Ammon's horn (tissue), 1 donor: ENCODE measurements at places on chromosomes 7 and 10.

DNA sequence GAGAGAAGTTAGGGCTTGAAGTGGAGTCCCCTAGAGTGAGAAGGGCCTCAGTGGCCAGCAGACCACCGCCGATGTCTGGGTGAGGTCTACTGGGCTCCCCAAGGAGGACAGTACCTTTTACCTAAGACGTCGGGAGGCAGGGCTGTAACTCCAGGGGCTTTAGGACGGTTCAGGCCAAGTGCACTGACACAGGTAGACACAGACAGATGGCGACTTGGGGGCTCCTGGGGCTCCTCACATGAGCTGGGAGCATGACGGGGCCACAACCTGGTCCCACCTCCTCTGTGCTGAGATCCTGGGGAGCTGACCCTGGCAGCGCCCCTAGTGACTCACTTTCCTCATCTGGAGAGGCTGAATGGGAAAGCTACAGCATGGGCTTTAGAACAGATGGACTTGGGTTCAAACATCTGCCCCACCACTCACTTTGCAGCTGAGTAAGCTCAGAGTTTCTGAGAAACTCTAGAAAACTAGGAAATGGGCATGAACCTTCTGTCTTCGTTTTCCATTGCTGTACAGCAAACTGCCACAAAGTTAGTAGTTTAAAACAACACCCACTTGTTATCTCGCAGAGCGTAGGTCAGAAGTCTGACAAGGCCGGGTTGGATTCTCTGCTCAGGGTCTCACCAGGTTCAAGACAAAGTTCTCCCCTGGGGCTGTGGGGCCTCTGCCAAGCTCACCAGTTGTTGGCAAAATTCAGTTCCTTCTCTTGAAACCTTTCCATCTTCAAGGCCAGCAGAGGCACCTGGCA is 4.7 kb upstream of the COMTD1 start:
- DNase-seq, result no peak

GRCh38 chr10:62422068-62422590 is 48.0 kb downstream of the ZNF365 start:
- no peak for DNase-seq

GRCh38 chr7:88062238-88062637 is 128.2 kb downstream of the ADAM22 start:
- DNase-seq, result no peak

GRCh38 chr7:157358753-157359096 is 21.9 kb downstream of the DNAJB6 start:
- no peak for DNase-seq

DNA sequence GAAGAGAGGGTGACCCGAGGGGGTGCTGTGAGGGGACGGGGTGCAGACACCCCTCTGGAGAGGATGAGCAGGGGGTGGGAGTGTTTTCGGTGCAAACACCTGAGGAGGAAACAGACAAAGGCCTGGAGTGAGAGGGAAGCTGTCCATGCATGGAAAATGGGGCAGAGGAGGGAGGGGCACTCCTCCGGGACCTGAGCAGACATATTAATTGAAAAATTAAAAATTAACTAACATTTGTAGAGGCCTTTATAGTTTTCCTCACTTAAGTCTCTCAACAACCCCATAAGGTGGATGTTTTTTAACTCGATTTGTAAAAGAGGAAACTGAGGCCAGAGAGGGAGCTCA is 1.2 kb downstream of the VPS37D start:
- DNase-seq, result no peak

GRCh38 chr10:35498693-35499092 is 106.4 kb upstream of the GJD4 start:
- no peak for DNase-seq

- no peak for DNase-seq
Observed at GRCh38 chr7:123674399-123675180, 18.9 kb downstream of the LMOD2 start.

GRCh38 chr7:140212100-140212881 is 35.5 kb upstream of the KDM7A start:
- no peak for DNase-seq

DNA sequence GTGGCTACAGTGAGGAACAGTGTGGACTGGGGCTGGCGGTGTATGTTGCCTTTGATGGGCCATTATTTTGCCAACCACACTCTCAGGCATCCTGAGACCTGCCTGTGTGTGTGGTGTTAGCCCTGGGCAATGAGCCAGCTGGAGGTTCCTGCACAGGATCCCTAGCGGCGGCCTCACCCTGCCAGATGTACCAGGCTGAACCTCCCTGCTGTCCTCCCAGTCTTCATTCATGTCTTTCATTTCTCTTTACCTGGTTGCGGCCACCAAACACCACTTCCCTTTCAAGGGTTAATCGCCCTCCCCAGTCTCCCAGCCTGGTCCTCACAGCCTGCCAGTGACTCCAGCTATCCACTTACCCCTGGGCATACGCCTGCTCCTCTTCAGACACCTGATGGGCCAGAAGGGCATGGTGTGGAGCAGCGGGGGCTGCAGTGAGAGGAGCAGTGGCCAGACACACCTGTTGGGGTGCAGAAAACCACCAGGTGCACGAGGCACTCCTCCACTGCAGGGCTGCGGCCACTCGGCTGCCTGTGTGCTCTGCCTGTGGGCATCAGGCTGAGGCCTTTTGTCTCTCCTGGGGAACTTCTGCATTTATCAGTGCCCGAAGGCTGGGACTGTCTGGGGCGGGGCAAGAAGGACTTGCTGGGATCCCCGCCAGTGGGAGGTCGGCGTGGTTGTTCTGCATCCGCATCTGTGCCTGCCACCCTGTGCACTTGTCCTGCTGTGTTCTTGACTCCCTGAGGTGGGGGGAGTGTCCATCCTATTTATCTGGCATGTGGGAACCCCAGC is 111.6 kb downstream of the ARHGAP22 start:
- DNase-seq, result peak; percentile 54

- no peak for DNase-seq
Observed at GRCh38 chr7:130234078-130234477, 26.4 kb downstream of the SSMEM1 start.

DNA sequence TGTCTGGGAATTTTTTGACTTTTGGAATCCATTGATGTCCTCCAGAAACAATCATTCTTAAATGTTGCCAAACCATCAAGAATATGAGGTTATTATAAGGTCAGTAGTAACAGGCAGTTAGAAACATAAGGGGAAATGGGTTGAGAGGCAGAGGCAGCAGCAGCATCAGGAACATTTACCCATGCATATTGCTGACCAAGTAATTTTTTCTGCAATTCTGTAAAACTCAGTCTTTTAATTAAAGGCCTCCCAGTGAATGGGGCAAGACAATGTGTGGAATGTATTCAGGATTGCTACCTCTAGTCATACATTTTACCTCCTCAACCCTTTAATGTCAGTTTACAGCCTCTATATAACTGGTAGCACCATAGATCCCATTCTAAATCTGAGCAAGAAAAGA is 66.5 kb upstream of the SKAP2 start:
- DNase-seq, result no peak

DNA sequence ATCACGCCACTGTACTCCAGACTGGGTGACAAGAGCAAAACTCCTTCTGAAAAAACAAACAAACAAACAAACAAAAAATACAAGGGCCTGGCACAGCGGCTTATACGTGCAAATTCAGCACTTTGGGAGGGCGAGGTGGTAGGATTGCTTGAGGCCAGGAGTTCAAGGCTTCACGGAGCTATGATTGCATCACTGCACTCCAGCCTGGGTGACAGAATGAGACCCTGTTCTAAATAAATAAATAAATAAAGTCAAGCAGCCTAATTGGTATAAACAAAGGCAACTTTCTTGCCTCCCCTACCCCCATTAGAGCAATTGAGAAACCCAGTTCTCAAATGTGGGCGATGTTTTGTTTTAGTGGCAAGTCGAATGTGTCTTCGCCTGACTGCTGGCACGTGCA is 26.3 kb upstream of the KPNA7 start:
- DNase-seq, result no peak

GRCh38 chr7:52498366-52498765 is 537.1 kb upstream of the POM121L12 start:
- DNase-seq, result no peak

GRCh38 chr10:72260239-72260975 is 13.3 kb upstream of the DDIT4 start:
- peak; percentile 90 for DNase-seq

GRCh38 chr7:55992346-55992745 is 28.0 kb downstream of the NIPSNAP2 start:
- no peak for DNase-seq

DNA sequence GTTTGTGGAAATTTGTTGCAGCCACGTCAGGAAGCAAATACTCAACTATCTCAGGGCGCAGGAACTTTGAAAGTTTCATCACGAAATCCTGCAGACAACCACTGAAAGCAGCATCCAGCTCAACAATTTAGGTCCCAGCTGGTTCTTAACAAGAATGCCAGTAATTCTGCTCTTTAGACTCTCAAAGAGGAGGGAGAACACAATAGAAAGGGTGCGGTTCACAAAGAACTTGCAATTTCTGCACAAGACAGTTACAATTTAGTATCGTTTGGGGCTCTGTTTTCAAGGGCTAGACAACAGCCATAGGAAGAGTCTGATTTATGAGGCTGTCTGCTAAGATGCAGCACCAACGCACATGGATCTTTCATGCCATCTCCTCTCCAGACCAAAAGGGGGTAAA is 223.1 kb downstream of the FGFR2 start:
- DNase-seq, result no peak

GRCh38 chr7:158150234-158150633 is 437.4 kb downstream of the PTPRN2 start:
- no peak for DNase-seq

- no peak for DNase-seq
Observed at GRCh38 chr7:150715293-150715692, 1.1 kb upstream of the GIMAP1 start.

DNA sequence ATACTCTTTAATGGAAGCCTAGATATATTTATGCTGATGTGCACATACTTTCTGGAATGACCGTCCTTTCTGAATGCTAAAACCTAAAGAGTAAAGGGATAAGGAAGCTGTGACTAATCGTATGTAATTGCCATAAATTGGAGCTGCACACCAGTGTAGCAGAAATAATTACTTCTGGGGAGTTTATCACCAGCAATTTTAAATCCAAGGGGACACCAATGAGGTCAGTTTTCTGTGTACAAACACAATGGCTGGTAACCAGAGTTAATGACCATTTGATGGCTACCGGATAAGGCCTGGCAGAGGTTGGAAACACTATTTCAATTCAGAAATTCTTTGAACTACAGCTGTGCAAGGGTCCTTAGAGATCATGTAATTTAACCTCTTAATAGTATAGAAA is 670.1 kb downstream of the REEP3 start:
- no peak for DNase-seq

GRCh38 chr7:78905436-78905835 is 548.0 kb downstream of the MAGI2 start:
- no peak for DNase-seq

DNA sequence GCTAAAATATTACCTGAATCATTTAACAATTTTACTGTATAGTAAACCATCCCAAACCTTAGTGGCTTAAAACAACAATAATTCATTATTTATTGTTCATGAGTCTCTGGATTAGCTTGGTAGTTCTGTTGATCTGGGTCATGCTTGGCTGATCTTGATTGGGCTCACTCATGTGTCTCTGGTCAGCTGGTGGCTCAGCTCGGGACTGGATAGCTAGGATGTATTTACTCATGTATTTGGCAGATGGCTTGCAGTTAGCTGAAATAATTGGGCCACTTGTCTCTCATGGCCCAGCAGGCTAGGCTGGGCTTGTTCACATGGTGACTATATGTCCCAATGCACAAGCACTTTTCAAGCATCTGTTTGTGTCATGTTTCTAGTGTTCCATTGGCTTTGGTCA is 262.8 kb downstream of the BBS9 start:
- DNase-seq, result no peak

- DNase-seq, result peak; percentile 90
Observed at GRCh38 chr10:80468002-80468401, 13.9 kb downstream of the TSPAN14 start.

- no peak for DNase-seq
Observed at GRCh38 chr10:102245932-102246251, 560 bp downstream of the GBF1 start.

DNA sequence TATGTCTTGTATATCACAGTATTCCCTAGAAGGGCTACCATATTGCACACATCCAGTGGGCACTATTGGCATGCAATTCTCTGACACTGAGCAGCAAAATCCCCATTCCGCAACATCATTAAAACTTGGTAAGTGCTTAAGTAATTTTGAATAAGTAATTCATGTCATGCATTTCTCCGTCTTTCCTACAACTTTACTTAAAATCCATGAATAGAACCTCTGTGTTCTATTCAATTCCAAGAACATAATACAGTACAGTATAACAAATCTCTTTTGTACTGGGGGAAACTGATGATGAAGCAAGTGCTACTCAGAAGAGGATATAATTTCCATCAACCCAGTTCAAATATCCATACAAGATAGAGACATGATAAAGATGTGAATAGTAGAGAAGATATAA is 80.9 kb upstream of the SEMA3C start:
- no peak for DNase-seq

- DNase-seq, result no peak
Observed at GRCh38 chr7:34739651-34740300, 81.8 kb downstream of the NPSR1 start.

- no peak for DNase-seq
Observed at GRCh38 chr7:33155811-33156210, 26.4 kb downstream of the BBS9 start.

GRCh38 chr7:73433924-73434700 is 534 bp downstream of the FZD9 start:
- no peak for DNase-seq

DNA sequence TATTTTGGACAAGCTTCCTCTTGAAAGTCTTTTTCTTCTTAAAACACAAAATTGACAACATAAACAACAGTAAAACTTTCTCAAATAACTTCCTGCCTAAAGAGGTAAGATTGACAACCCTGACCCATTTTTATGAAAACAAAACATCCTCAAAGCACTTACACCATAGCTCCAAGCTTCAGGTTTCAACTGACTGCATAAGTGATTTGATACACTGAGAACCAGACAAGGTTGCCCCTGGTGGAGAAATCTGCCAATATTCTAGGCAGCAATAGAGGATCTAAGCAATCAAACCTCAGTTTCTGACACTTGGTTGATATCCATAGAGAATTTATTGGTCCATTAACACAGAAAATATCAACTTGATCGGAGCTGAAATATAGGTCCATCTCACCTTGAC is 147.8 kb downstream of the ELAPOR2 start:
- no peak for DNase-seq
